ENCODE measurements at places on chromosomes 3 and 15.

- H3K4me1 ChIP-seq, result peaks cover 20% of the 10 kb centered on the region
- no peak for DNase-seq
- H3K4me3 ChIP-seq, result peak overlapping the region; percentile 38
These were observed 3.8 kb downstream of the USP3 start for GRCh38 chr15:63507878-63508818.

DNA sequence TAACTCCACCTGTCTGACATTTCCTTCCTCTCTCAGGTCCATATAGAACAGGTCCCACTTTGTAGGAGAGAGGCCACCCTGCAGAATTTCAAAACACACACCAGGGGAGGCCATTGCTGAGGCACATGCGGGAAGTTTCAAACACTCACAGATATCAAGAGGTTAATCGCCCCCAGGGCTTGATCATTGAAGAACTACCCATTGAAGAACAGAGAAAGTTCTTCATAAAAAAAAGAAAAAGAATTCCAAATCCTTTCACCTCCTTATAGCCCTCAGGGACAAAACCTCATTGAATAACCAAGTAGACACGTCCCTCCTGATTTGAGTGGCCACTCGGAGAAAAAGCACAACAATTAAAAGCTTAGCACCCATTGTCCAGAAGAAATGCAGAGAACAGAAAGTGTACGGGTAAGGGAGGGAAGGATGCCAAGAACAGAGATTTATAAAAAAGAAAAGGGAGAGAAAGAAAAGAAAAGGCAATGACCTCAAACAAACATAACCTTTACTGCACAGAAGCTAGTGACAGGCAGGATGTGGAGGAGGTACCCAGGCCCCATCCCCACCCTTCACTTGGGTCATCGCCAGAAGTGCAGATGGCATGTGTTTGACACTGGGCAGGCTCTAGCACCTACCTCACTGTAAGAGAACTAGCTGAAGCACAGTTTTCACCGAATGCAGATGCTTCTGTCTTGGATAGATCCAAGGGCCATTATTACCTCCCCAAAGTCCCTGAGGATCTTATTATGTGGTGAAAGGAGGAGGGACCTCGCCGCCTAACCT, 112.3 kb upstream of the HES1 start:
- H3K27ac ChIP-seq, result no peak overlapping the region
- no peaks in the 10 kb centered on the region for H3K4me1 ChIP-seq
- H3K27me3 ChIP-seq, result peaks cover 3% of the 10 kb centered on the region

- H3K4me3 ChIP-seq, result no peak overlapping the region
- no peaks in the 10 kb centered on the region for H3K36me3 ChIP-seq
- H3K27ac ChIP-seq, result no peak overlapping the region
- no peak for DNase-seq
- no peaks in the 10 kb centered on the region for H3K27me3 ChIP-seq
- no peaks in the 10 kb centered on the region for H3K4me1 ChIP-seq
These were observed 10.5 kb upstream of the ACSBG1 start for GRCh38 chr15:78244893-78245292.

GRCh38 chr3:44353355-44353924, 14.9 kb downstream of the TCAIM start:
- no peak for DNase-seq
- no peaks in the 10 kb centered on the region for H3K36me3 ChIP-seq
- H3K4me3 ChIP-seq, result no peak overlapping the region
- H3K27me3 ChIP-seq, result no peaks in the 10 kb centered on the region

GRCh38 chr15:99438691-99439523, 126.9 kb upstream of the MEF2A start:
- H3K36me3 ChIP-seq, result no peaks in the 10 kb centered on the region
- H3K4me1 ChIP-seq, result peaks cover 14% of the 10 kb centered on the region

GRCh38 chr3:186453531-186453930, 90.6 kb downstream of the CRYGS start:
- no peak for DNase-seq
- H3K27me3 ChIP-seq, result peaks cover 2% of the 10 kb centered on the region
- H3K36me3 ChIP-seq, result no peaks in the 10 kb centered on the region
- no peak overlapping the region for H3K4me3 ChIP-seq
- no peaks in the 10 kb centered on the region for H3K4me1 ChIP-seq
- H3K27ac ChIP-seq, result no peak overlapping the region

DNA sequence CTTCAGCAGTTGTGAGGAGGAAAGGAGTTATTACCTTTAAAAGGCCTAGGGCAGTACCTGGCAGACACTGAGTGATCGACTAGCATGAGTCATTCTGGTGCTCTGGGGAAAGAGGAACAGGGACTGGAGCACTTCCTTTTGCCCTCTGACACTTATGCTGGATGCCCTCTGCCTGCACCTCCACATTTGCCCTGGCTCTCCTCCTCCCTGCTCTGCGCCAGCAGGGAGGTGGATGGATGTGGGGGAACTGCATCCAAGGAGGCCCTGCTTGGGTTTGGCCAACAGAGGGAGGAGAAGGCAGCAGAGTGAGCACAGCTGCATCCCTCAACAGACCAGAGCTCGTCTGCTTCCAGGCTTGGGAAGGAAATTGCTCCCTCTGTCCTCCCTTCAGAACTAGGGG, 75.0 kb downstream of the SEMA5B start:
- H3K27ac ChIP-seq, result no peak overlapping the region
- DNase-seq, result peak; percentile 19
- H3K4me3 ChIP-seq, result no peak overlapping the region
- H3K4me1 ChIP-seq, result no peaks in the 10 kb centered on the region
- no peaks in the 10 kb centered on the region for H3K36me3 ChIP-seq

DNA sequence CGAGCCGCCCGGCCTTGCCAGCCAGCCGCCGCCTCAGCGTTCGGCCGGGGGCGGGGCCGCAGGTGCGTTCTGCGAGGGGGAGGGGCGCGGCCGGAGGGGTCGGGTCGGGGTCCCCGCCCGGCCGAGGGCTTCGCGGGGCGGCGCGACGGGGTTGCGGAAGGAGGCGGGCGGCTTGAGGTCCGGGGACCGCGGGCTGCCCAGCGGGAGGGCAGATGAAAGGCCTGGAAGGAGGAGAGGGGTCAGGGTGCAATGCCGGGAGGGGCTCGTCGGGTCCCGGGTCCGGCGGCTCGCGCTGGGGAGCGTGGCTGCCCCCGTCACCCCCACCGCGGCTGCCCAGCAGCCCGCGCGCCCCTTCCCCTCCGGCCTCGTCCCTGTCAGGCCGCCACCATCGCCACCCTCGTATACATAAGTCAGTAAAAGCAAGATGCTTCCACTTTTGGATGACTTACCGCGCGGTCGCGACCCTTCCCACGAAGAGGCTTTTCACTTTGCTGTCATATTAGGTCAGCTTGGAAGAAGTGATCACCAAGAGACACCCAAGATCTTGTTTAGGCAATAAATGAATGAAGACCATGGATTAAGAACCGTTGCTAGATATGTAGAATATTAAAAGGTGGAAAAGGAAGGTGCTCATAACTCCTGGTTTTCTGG, 620 bp upstream of the ANP32A start:
- peaks cover 3% of the 10 kb centered on the region for H3K36me3 ChIP-seq
- peak overlapping the region; percentile 55 for H3K27ac ChIP-seq
- H3K4me1 ChIP-seq, result peaks cover 18% of the 10 kb centered on the region
- H3K27me3 ChIP-seq, result no peaks in the 10 kb centered on the region

DNA sequence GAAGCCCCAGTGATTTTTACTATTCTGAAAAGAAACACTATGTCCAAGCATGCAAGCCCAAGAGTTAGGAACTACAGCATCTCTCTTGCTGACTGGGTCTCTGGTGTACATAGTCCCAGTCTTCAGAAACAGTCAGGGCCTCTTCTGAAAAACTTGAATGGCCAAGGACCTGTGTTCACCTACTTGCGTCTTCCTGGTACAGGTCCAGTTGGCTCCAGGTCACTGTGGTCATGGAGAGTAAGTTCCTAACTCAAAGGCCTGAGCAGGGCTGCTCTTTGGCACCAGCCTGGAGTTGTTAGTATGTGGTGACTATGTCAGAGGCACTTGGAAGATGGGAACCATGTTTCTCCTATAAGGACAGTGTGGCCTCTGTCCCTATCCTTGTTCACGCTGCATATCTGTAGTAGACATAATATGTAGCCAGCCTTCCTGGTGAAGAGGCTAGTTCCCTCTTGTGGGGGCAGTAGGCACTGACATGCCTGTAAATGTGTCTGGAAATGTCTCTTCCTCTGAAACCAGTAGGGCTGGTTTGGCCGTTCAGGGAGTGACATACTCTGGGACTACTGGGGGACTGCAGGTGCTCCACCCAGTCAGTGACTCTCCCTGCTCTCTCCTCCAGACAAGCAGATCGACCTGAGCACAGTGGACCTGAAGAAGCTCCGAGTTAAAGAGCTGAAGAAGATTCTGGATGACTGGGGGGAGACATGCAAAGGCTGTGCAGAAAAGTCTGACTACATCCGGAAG, 2.6 kb upstream of the RBM15B start:
- H3K27me3 ChIP-seq, result no peaks in the 10 kb centered on the region
- H3K4me3 ChIP-seq, result no peak overlapping the region
- H3K36me3 ChIP-seq, result peaks cover 23% of the 10 kb centered on the region
- peaks cover 24% of the 10 kb centered on the region for H3K4me1 ChIP-seq
- DNase-seq, result no peak

- H3K27ac ChIP-seq, result no peak overlapping the region
- no peaks in the 10 kb centered on the region for H3K27me3 ChIP-seq
- H3K4me1 ChIP-seq, result no peaks in the 10 kb centered on the region
- H3K4me3 ChIP-seq, result no peak overlapping the region
These were observed 26.3 kb downstream of the NGRN start for GRCh38 chr15:90291679-90292356.

DNA sequence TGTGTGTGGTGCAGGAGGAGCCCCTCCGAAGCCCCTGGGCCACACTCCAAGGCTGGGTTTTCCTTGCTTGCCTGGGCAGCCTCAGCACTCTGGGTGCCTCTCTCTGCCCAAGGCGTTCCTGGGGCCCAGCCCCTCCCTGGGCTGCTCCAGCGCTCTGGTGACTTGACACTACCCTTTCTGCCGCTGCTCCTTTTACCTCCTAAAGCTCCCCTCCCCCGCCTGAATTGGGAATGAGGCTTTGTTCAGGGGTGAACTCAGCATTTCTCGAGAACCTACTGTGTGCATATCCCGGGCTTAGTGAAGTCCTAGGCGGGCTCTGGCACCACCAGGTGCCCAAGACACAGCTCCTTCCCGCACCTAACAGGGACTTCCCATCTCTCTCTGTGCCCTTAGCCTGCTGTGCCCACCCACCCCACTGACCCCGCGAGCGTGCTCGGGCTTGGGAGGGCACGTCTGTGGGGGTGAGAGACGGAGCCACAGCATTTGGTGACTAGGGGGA, 1.2 kb upstream of the BAHD1 start:
- DNase-seq, result no peak
- H3K4me1 ChIP-seq, result peaks cover 19% of the 10 kb centered on the region
- no peaks in the 10 kb centered on the region for H3K36me3 ChIP-seq

- DNase-seq, result no peak
- no peak overlapping the region for H3K4me3 ChIP-seq
- H3K27me3 ChIP-seq, result no peaks in the 10 kb centered on the region
- no peaks in the 10 kb centered on the region for H3K36me3 ChIP-seq
- H3K27ac ChIP-seq, result no peak overlapping the region
- H3K4me1 ChIP-seq, result no peaks in the 10 kb centered on the region
These were observed 157.7 kb upstream of the TGFBR2 start for GRCh38 chr3:30448450-30449289.
